Activated CD4-positive, alpha-beta T cell treated with anti-CD3 and anti-CD28 coated beads, Interleukin-2, amount 50 U/mL, for 4 hours (primary cell): ENCODE measurements at places on chromosomes 3 and 15.
A peak's percentile ranks its signal among the peaks of the same experiment; 100 is the strongest.

DNA sequence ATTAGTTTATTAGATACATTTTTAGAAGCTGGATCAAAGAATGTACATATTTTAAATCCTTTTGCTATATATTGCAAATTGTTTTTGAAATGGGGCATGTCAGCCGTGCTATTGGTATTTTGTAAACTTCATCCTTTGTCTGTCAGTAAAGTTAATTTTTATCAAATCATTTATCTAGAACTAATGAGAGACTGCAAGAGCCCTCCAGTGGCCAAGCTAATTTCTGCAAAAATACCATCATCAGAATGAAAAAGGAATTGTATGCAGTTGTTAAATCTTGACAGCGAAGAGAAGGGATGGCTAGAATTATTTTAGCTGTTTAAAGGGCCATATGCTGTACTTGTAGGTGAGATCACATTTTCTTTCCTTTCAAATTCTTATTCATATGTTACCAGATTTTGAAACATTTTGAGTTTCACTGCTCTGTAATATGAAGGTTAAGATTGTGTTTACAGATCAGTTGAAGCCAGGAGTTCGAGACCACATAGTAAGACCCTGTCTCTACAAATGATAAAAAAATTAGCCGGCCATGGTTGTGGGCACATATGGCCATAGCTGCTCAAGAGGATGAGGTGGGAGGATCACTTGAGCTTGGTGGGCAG lies 8.1 kb upstream of the CLDN11 start:
- no peak for DNase-seq

GRCh38 chr3:81218023-81218422 lies 543.4 kb downstream of the GBE1 start:
- DNase-seq, result no peak

GRCh38 chr3:131582438-131582837 lies 79.7 kb upstream of the MRPL3 start:
- DNase-seq, result no peak

GRCh38 chr15:44264148-44264547 lies 24.4 kb upstream of the GOLM2 start:
- no peak for DNase-seq

DNA sequence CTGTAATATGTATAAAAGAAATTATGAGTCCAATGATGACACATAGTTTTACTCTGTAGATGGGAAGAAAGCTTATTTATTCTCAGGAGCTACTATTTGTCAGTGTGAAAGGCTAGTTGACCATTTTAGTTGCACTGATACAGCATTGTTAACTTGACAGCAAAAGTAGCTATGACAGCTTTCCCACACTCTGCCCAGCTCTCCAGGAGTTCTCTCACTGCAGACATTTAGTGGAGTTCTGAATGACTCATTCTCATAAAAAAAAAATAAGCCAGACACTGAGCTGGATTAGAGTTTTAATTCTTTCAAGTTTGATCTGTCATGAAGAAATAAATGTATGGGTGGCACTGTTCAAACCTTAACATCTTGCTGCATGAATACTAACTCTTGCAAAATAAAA lies 77.2 kb upstream of the CFAP20DC start:
- DNase-seq, result no peak

GRCh38 chr3:25789596-25790556 lies at the start of gene OXSM:
OXSM (plus strand) TSS chr3:25790090; CDS start chr3:25791021, 931 bp downstream.
- DNase-seq, result peak; percentile 94

DNA sequence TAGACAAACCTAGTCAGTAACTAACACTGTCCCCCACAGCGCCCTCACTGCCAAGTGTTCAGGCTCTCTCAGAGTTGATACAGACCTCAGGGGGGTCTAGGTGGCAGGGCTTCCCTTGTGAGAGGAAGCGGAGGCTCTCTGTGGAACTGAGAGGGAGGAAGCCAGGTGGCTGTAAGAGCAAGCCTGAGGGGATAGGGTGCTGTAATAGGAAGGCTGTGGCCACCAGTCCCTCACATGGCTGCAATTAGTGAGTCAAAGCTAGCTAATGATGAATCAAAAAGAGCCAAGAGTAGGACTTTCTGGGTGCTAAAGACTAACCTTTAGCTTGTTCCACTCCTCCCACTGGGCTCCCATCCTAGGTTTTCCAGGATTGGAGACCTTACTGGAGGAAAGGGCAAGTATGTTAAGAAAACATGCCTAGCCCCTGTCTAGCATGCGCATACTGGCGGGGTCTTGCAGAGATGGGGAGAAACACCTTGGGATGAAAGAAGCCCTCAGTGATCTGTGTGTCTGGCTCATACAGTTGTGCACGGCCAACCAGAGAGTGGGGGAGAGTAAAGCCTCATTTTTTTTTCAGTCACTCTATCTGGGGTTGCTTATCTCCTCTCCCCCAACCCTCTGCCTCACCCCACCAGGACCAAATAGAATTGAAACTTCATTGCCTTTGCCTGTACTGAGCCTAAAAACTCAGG lies 13.3 kb upstream of the SOX2 start:
- no peak for DNase-seq

DNA sequence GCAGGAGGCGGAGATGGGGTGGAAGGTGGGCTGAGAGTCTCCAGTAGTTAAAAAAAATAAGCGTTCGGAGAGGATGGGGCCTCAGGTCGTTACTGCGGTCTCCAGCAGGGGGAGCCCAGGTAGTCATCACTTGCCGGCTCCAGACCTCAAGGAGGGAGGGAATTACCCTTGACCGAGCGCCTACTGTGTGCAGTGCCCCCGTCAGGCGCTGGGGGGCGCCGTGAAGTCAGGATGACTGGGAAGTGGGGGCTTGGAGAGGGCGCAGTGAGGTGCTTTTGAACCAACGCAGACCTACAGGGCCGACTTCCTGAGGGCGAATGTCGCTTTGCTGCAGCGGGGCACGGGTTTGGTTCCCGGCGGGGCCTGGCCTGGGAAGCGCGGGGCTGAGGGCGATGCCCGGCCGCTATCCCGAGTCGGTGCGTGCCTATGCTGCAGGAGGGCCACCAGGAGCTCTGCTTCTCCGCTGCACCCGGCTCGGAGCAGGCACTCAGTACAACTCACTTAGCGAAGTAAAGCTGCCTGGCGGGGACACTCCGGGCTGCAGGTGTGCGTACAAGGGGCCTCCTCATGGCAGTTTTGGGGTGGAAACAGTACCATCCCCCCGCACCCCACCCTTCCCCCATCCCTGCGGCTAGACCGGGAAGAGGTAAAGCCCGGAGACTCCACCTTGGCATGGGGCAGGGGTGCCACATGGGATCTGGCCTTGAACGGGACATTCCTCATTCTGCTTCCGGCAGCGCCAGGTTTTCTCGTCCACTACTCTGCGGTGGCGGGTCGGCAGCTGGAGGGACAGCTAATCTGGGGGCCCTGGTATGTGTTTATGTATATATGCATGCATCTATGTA lies 79.8 kb downstream of the RHCG start:
- peak; percentile 50 for DNase-seq

DNA sequence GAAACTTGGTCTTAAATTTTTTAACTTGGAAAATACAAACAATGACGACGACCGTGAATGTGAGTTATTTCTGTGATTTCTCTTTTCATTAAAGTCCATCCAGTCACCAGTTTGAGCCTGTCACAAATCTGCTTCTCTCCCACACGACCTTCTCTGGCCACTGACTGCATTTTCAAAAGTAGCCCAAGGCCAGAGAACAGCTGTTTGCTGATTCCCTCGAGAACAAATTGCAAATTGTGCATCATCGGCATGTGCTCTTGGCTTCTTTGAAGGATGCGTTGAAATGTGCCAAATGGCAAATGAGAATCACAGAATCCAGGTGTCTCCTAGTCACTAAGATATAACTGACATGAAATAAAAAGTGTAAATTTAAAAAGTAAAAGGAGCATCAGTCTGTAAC lies 106.4 kb downstream of the AQP9 start:
- DNase-seq, result no peak

GRCh38 chr3:188286087-188286513 lies 132.1 kb downstream of the LPP start:
- no peak for DNase-seq

DNA sequence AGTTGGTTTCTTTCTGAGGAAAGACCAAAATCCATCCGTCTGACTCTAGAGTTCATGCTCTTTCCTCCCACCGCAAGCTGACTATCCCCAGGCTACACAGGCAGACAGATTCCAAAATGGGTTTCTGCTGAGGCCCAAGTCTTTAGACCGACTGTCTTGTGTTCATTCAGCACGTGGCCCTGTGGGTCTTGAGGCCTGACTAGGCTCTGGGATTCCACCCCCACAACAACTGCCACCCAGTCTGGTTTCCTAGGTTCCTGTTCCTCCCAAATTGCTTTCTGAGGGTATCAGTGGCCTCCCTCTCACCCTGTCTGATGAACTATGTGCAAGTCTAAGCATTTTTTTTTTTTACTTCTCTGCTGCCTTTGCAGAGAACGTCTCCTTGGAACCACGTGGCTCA lies 67.7 kb downstream of the CYP19A1 start:
- no peak for DNase-seq

DNA sequence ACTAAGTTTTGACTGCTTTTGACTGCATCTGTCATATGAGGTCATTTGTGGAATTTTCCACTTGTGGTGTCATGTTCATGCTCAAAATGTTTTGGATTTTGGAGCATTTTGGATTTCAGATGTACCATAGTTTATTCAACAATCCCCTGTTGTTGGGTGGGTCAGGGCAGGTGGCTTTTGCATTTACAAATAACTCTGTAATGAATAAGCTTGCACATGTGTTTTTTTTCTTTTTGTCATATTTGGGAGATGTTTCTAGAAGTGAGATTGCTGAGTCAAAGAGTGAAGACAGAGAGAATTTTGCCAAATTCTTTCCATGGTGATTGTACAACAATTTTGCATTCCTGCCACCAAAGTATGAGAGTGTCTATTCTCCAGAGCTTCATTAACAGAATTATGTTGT lies 62.4 kb upstream of the ADPGK start:
- no peak for DNase-seq

GRCh38 chr3:29649815-29650547 lies 369.1 kb downstream of the RBMS3 start:
- no peak for DNase-seq

- DNase-seq, result no peak
Measured at GRCh38 chr3:37170513-37170912, 3.9 kb downstream of the LRRFIP2 start.

DNA sequence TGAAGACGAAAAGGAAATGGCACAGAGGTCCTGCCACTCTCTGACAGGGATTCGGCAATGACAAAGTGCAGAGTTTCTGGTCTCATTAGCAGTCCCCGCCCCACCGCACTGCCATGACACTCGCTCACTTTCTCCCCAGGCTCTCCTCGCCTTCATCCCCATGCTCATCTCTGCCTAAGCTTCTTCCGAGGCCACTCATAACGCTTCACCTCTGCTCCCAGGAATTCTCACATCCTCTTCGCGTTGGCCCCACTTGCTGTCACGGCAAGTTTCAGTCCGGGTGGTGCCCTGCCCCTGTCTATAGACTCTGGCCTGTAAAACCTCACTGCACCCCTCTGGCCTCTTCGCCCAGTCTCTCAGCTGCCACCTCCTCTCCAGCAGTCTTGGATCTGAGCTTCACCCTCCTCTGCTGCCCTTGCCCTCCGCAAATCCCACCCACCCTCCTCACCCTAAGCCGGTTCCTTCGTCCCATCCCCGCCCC lies 654 bp downstream of the RUBCN start:
- peak; percentile 24 for DNase-seq

DNA sequence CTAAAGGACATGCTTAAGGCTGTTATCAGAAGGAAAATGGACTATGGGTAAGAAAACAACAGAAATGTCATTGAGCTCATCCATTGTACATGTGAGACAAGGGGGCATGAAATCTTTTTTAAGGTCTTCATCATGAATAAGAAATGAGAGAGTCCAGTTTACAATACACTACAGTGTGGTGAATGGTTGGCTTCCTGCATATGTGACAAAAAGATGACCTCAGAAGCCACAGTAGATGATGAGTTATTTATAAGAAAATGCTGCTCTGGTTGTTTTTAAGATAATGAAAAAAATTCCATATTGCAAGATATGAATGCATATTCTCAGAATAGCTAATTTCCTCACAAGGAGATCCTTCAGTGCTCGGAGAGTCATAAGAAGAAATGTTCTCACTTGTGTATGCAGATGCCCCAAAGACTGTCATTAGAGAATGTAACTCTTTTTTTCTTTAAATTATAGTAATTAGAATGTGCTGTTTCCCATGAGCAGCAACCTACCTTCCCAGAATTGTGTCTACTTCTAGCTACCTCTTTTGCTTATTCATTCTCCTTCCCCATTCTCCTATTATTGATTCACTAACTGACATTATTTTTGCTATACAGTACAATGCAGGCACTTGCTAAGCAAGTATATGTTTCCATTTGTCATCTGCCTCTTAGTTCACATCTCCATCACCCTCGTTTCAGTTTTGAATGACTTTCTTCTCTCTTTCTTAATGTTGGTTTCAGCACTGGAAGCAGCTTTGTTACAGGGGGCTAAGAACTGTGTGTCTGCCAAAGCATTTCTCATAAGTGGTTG lies 152.0 kb upstream of the PEX5L start:
- no peak for DNase-seq

GRCh38 chr3:123498761-123499160 lies 49.9 kb upstream of the ADCY5 start:
- DNase-seq, result no peak

DNA sequence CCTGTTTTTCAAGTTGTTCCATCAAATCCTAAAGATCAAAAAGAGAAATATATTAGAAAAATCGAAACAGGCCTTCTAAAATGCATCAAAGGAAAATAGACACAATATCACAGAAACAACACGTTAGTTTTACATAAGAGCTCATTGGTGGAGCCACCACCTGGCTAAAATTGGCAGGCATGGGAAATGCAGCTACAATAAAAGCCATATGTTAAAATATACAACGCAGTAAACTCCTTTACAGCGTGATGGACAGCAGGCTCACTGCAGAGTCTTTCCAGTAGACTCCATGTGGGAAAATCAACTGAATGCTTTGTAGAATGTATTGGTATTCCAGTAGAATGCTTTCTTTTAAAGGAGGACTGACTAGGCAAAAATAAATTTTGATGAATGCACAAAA lies 40.9 kb upstream of the MYO5C start:
- DNase-seq, result no peak

GRCh38 chr3:196596355-196596754 lies 27.9 kb downstream of the FBXO45 start:
- DNase-seq, result no peak

DNA sequence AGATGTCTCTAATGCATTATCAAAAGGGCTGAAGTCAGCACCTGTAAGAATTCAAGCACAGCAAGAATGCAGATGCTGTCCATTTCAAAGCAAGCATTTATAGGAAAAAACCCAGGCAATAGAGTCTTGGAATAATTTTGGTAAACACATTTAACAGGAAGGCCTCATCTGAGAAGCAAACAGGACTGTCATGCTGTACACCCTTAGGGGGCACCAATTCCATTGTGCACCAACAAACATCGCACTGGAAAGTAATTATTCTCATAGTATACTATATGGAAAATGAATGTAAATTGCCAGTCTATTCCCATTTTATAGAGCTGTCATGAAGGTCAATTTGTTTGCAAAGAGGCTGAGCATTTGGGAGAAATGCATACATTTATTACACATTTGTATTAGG lies 247.3 kb upstream of the SUCLG2 start:
- DNase-seq, result no peak

GRCh38 chr15:32866454-32867312 lies 148.9 kb downstream of the GREM1 start:
- DNase-seq, result no peak

- DNase-seq, result no peak
Measured at GRCh38 chr3:170572665-170573253, 13.1 kb downstream of the SLC7A14 start.

- no peak for DNase-seq
Measured at GRCh38 chr3:18211116-18211515, 214.0 kb downstream of the SATB1 start.
